RCC 7860 (cell line): ENCODE measurements at places on chromosomes 5 and 9.

GRCh38 chr5:116681334-116682013 is 106.9 kb upstream of the SEMA6A start:
- no peak for DNase-seq

DNA sequence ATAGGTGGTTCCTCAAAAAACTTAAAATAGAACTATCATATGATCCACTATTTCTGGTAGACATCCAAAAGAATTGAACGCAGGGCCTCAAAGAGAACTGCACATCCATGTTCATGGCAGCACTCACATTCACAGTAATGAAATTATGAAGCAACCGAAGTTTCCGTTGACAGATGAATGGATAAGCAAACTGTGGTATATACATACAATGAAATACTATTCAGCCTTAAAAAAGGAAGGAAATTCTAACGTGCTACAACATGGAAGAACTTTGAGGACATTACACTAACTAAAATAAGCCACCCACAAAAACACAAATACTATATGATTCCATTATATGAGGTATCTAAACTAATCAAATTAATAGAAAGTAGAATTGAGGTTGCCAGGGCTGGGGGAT is 18.5 kb downstream of the CENPK start:
- no peak for DNase-seq

- no peak for DNase-seq
These were observed at the start of gene TNFSF8 for GRCh38 chr9:114930056-114930812. TNFSF8 (minus strand) TSS chr9:114930591; CDS start chr9:114930303, 288 bp downstream.

DNA sequence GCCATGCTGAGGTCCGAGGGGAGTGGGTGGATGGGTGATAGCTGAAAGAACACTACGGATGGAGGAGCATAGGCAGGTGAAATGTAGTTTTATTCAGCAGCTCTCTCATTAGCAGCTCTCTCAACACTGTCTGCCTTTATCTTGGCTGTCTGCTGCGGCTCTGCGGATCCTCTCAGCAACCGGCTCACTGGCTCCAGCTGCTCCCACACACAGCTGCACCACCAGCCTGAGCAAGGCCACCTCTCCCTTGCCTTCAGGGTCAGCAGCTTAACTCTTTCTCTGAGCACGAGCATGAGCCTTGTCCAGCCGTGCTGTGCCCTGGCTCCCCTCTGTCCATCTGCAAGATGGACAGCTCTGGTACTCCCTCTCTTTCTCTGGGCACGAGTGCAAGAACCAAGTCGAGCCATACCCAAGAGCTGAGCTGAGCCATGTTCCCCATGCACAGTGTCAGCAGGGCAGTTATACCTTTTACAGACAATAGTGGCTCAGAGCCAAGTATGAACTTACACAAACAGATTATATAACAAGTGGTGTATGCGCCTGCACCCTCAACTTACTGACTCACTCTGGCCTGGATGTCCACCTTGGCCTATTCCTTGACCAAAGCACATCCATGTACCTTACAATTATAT is 108.5 kb downstream of the MACIR start:
- no peak for DNase-seq

GRCh38 chr9:136172412-136173079 is 32.4 kb downstream of the LHX3 start:
- no peak for DNase-seq
